ENCODE measurements at places on chromosomes 7 and 10.
A peak's percentile ranks its signal among the peaks of the same experiment; 100 is the strongest.

- DNase-seq = no peak
Observed at GRCh38 chr10:52226197-52226847, 87.8 kb upstream of the DKK1 start.

- no peak for DNase-seq
Observed at GRCh38 chr7:4136501-4137110, 545.5 kb upstream of the FOXK1 start.

GRCh38 chr10:1074052-1074747, 18.0 kb downstream of the WDR37 start:
- DNase-seq = no peak

DNA sequence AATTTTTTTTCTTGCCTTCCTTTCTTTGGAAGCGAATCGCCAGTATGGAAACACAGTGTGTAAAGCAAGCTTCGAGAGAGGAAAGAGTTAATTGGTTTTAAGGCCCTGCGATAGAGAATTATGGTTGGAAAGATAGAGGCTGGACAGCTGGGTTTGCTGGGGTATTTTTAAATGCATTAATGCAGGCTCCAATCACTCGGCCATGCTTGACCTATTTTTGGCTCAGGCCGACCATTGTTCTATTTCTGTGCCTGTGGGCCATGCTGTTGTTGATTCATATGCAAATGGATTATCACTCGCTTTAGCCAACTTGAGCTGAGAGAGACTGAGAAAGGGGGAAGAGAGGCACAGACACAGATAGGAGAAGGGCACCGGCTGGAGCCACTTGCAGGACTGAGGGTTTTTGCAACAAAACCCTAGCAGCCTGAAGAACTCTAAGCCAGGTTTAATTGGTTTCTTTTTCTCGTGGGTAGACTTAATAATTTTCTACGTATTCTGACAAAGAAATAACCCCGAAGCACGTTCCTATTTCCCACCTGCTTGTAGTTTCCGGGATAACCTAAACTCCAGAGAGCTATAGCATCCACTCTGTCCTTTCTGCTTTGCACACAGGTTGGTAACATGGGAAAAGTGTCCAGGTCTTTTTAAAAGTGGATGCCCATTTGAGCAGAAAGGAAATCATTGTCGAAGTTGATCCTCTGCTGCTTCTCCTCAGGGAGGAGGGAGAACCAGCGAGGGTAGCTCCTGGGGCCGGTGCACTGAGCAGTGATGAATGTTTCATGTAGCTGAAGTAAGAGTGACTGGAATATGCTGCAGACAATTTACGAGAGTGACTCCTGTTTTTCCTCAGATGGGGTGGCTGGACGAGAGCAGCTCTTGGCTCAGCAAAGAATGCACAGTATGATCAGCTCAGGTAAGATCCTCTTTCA, at the start of gene HDAC9:
TSS of gene HDAC9 (plus strand) at position 338 of the 929 bp plus-strand sequence. CDS start at position 892, 554 bp downstream.
- peak; percentile 31 for DNase-seq

GRCh38 chr7:82685214-82685613, 241.6 kb upstream of the CACNA2D1 start:
- no peak for DNase-seq

DNA sequence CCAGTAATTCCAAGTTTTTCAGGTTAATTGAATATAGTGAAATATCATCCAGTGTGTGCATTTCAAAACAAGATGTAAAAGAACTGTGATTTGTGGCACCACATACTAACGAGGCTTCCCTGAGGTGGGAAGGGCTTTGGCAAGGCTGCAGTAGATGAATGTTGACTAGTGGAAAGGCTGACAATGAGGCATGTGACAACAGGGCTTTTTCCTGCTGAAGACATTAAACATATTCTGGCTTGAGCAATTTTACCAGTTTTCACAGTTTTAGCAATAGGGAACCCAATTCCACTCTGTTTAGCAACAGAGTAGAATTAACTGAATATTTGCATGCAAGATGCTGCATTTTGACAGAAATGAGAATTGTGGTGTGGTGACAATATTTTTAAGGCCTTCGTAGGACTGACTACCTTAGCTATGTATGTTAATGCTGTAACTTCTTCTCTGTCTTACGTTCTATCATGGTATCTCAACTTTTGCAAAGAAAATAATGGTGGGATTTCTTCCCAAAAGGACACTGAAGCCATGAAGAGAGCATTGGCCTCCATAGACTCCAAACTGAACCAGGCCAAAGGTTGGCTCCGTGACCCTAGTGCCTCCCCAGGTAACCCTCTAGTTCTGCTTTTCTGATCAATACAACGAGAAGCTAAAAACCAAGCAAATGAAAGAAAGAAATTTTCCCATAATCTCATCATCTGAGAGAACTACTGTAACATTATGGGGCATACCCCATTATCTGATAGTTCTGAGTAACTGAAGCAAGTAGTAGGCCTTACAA, 68.5 kb downstream of the AP3M1 start:
- DNase-seq = no peak

DNA sequence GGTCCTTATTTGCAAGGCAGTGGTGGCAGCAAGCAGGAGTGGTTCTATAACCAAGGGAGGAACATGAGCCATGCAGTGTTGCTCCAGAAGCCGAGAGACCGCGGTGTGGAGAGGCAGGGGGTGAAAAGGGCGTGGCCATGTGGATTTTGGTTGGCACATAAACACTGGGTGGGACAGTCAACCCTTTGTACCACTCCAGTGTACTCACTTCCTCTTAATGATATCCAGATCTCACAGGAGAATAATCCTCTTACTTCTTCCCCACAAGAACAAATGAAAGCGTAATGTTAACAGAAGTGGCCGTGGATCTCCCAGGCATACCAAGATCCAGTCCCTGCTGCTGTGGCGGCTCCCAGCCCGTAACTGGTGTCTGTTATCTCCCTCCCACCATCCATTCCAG, 42.4 kb downstream of the XRCC2 start:
- no peak for DNase-seq

- DNase-seq = no peak
Observed at GRCh38 chr10:130962240-130963051, 349.1 kb downstream of the TCERG1L start.

- DNase-seq = peak; percentile 27
Observed at GRCh38 chr7:97499204-97499603, 232.7 kb upstream of the TAC1 start.

GRCh38 chr10:21087476-21087875, 190.4 kb upstream of the NEBL start:
- DNase-seq = no peak

DNA sequence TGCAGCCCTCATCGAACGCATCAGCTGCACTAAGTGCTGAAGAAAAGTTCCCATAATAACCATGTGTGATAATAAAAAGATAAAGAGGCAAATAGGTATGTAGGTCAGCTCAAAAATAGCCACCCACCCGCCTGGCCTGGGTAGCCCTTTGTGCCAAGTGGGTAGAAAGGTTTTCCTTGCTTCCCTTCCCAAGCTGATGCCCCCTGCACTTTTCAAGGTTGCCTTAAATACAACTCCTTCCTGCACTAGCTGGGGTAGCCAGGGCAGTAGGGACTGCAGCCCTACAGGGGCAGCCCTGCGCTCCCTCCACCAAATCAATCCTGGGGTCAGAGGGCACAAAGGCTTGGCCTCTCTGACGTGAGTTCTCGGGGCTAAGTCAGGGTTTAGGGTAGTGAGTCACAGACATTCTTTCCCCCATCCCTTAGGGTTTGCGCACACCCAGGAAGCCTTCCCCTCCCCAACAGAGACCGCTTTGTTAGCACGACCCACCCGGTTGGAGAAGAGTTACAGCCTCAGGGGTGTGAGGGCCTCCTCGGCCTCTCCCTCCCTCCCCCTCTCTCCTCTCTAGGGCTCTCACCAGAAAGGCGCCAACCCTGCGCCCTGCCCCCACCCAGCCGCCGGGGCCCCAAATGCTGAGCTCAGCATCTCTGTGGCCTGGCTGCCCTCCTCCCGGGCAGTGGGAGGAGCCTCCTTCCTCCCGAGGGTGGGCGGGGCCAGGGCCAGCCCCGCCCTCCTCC, 13.3 kb upstream of the DDIT4 start:
- peak; percentile 93 for DNase-seq

DNA sequence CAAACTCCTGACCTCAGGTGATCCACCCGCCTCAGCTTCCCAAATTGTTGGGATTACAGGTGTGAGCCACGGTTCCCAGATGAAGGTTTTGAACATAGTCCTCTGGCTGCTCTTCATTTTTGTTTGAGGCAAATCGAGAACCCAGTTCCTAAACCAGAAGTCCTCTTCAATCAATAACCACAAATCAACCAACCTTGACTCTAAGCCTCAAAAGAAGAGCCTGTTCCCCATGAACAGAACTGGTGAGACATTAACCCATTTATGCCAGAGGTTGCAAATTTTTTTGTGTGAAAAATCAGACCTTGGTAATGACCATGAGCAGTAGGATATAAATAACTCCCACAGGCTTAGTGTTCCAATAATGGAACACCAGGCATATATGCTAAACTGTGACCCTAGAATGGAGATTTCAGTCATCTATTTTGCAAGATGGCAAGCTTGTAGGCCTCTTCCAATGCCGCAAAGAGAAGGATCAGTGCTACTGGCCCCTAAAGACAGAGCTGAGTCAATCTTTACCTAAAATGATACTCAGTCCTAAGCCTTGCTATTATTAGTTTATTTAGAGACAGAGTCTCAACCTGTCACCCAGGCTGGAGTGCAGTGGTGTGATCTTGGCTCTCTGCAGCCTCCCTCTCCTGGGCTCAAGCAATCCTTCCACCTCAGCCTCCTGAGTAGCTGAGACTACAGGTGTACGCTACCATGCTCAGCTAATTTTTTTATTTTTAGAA, 15.9 kb downstream of the KPNA7 start:
- DNase-seq = no peak

DNA sequence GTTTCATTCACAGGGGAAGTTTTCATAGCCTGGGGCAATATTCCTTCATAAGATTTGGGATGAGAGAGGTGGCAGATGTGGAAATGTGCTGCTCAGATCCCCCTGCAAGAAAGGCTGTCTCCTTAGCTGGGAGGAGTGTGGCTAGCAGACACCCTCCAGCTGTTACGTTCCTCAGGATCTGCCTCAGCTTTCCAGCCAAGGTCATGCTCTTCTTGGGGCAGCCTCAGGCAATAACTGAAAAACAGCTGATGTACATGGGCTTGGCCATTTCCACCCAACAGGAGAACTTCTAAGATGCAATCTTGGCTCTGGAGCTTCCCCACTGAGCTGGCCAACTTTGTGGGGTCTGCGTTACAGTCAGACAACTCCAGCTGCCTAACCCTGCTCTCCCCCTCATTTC, 51.3 kb upstream of the SEPTIN7 start:
- no peak for DNase-seq

- no peak for DNase-seq
Observed at GRCh38 chr7:124918662-124919061, 11.0 kb downstream of the POT1 start.

GRCh38 chr7:44808914-44809393, 12.5 kb downstream of the PPIA start:
- no peak for DNase-seq

DNA sequence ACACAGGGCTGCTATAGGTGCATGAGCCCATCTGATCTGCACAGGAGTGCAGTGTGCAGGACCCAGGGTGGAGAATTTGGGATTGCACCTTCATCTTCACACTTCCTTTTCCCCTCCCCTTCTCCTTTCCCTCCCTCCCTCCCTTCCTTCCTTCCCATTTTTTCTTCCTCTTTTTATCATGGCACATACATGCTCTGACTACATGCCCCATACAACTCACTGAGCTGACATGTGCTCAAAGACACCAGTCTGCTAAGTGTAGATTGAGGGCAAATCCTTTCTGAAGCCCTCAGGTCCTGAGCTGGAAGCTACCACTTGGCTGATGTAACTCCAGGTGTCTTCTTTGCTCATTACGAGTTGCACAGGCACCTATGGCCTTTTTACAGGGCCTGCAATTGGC, 365.3 kb upstream of the ZNF32 start:
- no peak for DNase-seq

DNA sequence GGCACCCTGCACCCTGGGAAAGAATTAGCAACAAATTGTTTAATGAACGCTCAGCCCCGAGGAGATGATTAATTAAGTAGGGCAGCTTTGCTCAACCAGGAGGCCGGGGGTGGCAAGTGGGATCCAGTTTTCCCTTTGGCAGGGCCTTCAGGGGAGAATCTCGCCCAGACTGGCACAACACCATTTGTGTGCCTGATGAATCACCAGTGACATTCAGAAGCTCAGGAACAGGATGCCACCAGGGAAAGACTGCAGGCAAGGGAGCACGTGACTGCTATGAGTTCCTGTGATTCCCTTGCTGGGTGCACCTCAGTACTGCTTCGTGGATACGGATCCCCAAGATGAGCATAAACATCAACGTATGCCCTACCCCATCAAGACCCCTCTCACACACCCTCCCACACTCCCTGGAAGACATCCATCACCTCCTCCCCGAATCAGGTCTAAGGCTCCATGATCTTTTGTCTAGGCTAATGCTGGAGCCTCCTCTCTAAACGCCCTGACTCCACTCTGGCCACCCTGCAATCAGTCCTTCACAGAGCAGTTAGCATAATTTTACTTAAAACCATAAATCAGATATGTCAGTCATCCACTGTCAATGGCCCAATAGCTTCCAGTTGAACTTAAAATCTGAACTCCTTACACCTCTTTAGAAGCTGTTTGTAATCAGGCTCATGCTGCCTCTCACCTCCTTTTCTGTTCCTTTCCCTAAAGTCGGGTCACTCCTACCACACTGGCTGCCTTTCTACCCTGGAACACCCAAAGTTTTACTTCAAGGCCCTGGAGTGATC, 109.2 kb upstream of the AGK start:
- no peak for DNase-seq

GRCh38 chr7:41699516-41699915, 3.4 kb downstream of the INHBA start:
- no peak for DNase-seq

GRCh38 chr7:108246227-108246837, 116.2 kb upstream of the LAMB4 start:
- no peak for DNase-seq
